ENCODE measurements at places on chromosomes 4 and X. TPM values are rescaled to one million over a fixed set of nuclear protein-coding genes. Genes with fewer than 3 reads are reported as not detected.

MAGEA9B gene
- not detected for total RNA-seq

MAGED4B gene
- total RNA-seq, result 75.3 TPM

ARHGAP36 gene
- not detected for total RNA-seq

P2RY8 gene
- 0.23 TPM for total RNA-seq

SMIM31 gene
- total RNA-seq, result not detected

TEX11 gene
- not detected for total RNA-seq

ARHGAP6 gene
- total RNA-seq, result 1.7 TPM

UGT8 gene
- 4.3 TPM for total RNA-seq

EMCN gene
- 43.6 TPM for total RNA-seq

BTK gene
- total RNA-seq, result not detected

TMPRSS11F gene
- total RNA-seq, result not detected

NAA11 gene
- not detected for total RNA-seq

STBD1 gene
- 3.5 TPM for total RNA-seq

HSFX4 gene
- total RNA-seq, result not detected

AGTR2 gene
- total RNA-seq, result not detected

BRS3 gene
- not detected for total RNA-seq

SNCA gene
- 79.8 TPM for total RNA-seq

SYTL5 gene
- total RNA-seq, result not detected

CYBB gene
- not detected for total RNA-seq

MSMO1 gene
- 75.5 TPM for total RNA-seq

TMEM31 gene
- not detected for total RNA-seq

MAGEA2B gene
- not detected for total RNA-seq

TACR3 gene
- not detected for total RNA-seq

TMEM144 gene
- 2.7 TPM for total RNA-seq

METTL14 gene
- 20.5 TPM for total RNA-seq

DCUN1D4 gene
- total RNA-seq, result 24.8 TPM

OTUD6A gene
- total RNA-seq, result not detected

GC gene
- not detected for total RNA-seq

TAF7L gene
- total RNA-seq, result 1.7 TPM

MBTPS2 gene
- total RNA-seq, result 11.2 TPM

SUPT20HL1 gene
- total RNA-seq, result not detected

MAP3K15 gene
- total RNA-seq, result not detected

ADGRL3 gene
- 1.1 TPM for total RNA-seq

ZMAT1 gene
- total RNA-seq, result 1.6 TPM

MXD4 gene
- 122 TPM for total RNA-seq

VCX gene
- not detected for total RNA-seq

DMRTC1B gene
- total RNA-seq, result not detected

FHIP1A gene
- 1.3 TPM for total RNA-seq

SSX3 gene
- total RNA-seq, result not detected

ETDB gene
- not detected for total RNA-seq

ATP8A1 gene
- 9.7 TPM for total RNA-seq

NFXL1 gene
- total RNA-seq, result 9.9 TPM

CAPN6 gene
- total RNA-seq, result not detected

FAM184B gene
- not detected for total RNA-seq

SPANXB1 gene
- total RNA-seq, result not detected

AR gene
- total RNA-seq, result 3.5 TPM

PGAM4 gene
- not detected for total RNA-seq

NEUROG2 gene
- total RNA-seq, result not detected

DACH2 gene
- total RNA-seq, result not detected

GPR78 gene
- total RNA-seq, result not detected

CDS1 gene
- total RNA-seq, result 0.12 TPM

CABS1 gene
- total RNA-seq, result not detected

RELL1 gene
- 199 TPM for total RNA-seq

PCDH18 gene
- total RNA-seq, result under 0.01 TPM

STOX2 gene
- total RNA-seq, result 1.1 TPM
